ENCODE measurements at places on chromosomes 5 and 9. TPM values are rescaled to one million over a fixed set of nuclear protein-coding genes. Genes with fewer than 3 reads are reported as not detected.

Gene LHX2
- 0.74 TPM for total RNA-seq

Gene PCDHB16
- total RNA-seq: 0.10 TPM

- no peak for DNase-seq
Measured at GRCh38 chr5:147382776-147383175, 127.1 kb downstream of the DPYSL3 start.

DNA sequence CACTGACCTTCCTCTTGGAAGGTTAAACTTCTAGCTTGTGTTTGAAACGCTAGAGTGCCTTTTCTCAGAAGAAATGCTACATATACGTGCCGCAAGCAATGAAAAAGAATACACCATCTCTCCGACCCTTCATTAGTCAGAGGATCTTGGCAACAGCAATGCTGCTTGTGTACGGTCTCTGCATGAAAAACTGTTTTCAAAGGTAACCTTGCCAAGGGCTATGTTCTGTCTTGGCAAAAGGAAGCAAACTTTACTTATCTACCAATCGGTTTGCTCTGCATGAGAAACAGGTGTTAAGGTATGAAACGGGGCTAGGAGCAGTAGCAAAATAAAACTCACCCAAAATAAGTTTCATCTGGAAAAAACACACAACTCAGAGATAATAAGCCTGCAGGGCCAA lies 297.8 kb downstream of the FBXL17 start:
- DNase-seq: no peak

DNA sequence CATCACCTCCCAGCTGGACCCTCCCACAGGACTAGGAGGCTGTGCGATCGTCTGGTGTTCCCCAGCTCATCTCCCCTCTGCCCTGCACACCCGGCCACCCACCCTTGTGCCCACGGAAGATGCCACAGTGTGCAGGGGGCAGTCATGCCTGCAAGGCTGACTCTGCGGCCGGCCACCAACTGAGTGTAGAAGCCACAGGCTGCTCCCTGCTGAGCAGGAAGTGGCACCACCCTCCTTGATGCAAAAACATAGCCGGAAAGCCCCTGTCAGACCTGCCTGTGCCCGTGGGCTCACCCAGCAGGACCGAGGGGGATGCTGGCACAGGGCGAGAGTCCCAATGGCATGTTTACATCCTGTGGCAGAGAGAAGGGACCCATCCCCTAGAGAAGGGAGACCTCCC lies 40.3 kb upstream of the SLC12A7 start:
- no peak for DNase-seq

- DNase-seq: no peak
Measured at GRCh38 chr5:156460471-156460870, 133.5 kb downstream of the SGCD start.

All from MG63 (cell line).